ENCODE measurements at places on chromosomes 5 and 9. TPM values are rescaled to one million over a fixed set of nuclear protein-coding genes. Genes with fewer than 3 reads are reported as not detected.

DNA sequence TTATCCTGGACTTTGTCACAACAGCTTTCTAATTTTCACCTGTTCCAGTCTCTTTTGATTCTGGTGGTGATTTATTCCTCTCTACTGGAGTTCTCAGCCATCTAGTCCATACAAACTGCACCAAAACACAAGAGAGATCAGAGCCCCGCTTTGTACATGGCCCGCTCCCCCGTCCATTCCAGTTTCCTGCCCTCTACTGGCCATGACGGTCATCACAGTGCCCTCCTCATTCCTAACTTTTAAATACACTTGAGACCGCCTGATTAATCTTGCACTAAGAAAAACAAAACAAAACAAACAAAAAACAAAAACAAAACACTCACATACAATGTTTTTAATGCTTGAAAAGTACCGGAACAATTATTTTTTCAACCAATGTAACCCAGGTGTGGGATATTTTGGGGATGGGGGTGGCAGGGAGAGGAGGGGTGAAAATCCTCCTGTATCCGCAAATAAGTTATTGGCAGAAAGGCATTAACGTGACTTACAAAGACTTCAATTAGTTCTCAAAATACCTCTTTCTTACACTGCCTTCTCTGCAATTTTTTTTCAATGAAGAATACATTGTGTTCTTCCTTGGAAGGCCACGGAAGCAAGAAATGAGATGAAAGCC is 84.8 kb upstream of the PAM start:
- no peak overlapping the region for H3K4me3 ChIP-seq
- no peaks in the 10 kb centered on the region for H3K27me3 ChIP-seq
- H3K36me3 ChIP-seq: no peaks in the 10 kb centered on the region
- no peak for DNase-seq
- H3K4me1 ChIP-seq: no peaks in the 10 kb centered on the region

GRCh38 chr5:97088774-97089148 is 53.6 kb downstream of the LIX1 start:
- peak overlapping the region; percentile 63 for H3K27ac ChIP-seq
- H3K4me3 ChIP-seq: no peak overlapping the region
- H3K27me3 ChIP-seq: no peaks in the 10 kb centered on the region
- H3K4me1 ChIP-seq: peaks cover 48% of the 10 kb centered on the region
- no peak for DNase-seq

DNA sequence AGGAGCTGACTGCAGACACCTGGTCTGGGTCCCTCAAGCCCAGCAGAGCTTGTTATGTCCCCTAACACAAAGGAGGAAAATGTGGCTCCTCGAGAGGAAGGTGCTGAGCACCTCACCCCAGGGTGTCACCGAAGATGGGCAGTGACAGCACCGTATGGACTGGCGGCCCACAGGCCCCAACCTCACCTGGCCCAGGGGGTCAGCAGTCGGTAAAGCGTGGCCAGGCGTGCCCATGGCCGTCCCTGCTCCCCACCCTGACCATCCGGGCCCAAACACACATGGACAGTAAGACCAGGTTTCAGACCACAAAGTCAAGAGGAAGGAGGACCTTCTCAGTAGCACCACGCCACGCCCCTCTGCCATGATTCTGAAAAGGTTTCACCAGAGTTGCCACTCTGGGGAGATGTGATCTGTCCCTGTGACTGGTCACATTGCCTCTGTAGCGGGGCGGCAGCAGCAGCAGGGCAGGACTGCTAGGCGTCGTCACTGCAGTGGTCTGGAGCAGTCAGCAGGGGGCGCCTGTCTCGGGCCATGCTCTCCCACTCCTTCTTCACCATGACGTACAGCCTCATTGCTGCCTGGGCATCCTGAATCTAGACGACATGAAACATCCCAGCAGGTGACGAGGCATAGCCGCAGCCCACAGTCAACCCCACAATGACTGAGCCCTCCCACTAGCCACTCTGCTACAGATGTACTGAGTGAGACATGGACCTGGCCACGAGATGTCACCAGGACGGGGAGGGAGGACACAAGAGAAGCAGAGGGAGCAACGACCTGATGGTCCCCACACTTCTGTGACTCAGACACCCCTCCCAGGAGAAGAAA is 11.1 kb downstream of the REXO4 start:
- H3K27me3 ChIP-seq: no peaks in the 10 kb centered on the region
- H3K4me1 ChIP-seq: no peaks in the 10 kb centered on the region

DNA sequence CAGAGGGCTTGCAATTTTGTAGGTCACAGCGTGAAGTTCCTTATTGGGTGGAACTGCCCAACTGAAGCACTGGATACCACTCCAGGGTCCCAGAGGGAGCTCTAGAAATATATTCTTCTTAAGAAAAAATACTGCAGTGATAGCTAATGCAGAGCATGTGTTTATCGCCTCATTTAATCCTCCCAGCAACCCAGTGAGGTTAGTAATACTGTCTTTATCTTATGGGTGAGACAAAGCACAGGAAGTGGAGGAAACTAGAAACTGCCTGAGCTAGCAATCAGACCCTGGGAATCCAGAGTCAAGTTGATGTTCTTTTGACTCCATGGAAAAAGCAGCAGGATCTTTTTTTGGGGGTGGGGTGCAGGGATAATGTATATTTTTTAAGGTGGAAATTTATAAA is 153.3 kb downstream of the PJA2 start:
- no peak overlapping the region for H3K27ac ChIP-seq
- H3K4me3 ChIP-seq: no peak overlapping the region
- DNase-seq: no peak
- H3K4me1 ChIP-seq: no peaks in the 10 kb centered on the region
- no peaks in the 10 kb centered on the region for H3K36me3 ChIP-seq

- H3K4me3 ChIP-seq: no peak overlapping the region
- H3K27me3 ChIP-seq: no peaks in the 10 kb centered on the region
- no peaks in the 10 kb centered on the region for H3K36me3 ChIP-seq
- DNase-seq: no peak
Observed at GRCh38 chr5:169442403-169442874, 141.1 kb upstream of the SPDL1 start.

The GRIN3A gene
- polyA plus RNA-seq: 0.39 TPM

DNA sequence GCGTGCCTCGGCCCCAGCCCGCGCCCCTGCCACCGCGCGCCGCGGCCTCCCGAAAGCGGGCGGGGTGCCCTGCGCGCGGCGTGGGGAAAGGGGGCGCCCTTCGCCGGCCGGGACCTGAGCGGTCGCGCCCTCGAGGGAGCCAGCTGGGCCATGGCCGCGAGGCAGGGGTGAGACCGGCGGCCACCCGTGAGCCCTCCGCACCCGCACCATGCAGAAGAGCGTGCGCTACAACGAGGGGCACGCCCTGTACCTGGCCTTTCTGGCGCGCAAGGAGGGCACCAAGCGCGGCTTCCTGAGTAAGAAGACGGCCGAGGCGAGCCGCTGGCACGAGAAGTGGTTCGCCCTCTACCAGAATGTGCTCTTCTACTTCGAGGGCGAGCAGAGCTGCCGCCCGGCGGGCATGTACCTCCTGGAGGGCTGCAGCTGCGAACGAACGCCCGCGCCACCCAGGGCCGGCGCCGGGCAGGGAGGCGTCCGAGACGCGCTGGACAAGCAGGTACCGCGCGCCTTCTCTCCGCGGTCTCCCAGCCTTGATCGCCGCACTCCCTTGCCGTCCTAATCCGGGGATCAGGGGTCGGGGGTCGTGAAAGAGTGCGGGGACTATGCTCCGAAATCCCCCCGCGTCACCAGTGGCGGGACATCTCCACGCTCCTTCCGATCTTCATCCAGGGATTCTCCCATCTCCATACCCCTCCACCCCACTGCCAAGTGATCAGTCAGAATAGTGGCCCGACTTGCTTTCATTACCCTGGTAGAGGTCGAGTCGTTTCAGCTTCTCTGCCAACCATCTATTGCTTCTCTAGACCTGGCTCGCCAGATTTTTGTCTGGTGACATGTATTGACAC is 590 bp downstream of the RASGRF2 start:
- no peaks in the 10 kb centered on the region for H3K36me3 ChIP-seq
- no peak overlapping the region for H3K4me3 ChIP-seq
- peaks cover 82% of the 10 kb centered on the region for H3K27me3 ChIP-seq
- no peaks in the 10 kb centered on the region for H3K4me1 ChIP-seq
- no peak for DNase-seq

DNA sequence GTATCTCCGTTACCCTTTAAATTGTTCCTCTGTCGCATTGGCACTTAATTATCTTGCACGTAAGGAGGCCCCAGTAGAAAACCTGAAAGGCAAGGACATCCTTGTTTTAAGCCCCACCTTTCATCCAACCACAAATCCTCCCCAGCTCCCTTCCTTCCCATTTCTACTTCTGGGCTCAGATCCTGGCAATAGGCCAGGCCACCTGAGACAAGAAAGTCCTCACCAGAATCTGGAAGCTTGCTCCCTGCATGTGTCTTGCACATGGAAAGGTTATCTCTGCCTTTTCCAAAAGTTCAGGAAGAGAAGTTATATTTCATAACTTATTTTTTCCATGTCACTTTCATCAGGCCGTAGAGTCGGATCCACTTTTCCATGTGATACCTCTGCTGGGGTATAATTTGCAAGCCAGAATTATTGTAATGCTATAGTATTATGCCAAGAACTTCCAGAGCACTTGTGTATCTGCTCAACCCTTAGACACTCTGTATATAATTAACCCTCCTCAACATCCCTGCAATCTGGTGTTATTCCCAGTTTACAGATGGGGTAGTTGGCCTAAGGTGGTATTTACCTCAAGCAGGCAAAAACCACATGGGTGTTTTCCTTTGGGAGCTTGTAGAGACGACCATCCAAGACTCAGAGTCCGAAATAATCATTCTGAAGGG is 2.6 kb upstream of the SHB start:
- no peak overlapping the region for H3K27ac ChIP-seq
- no peak overlapping the region for H3K4me3 ChIP-seq
- no peaks in the 10 kb centered on the region for H3K36me3 ChIP-seq
- peaks cover 9% of the 10 kb centered on the region for H3K27me3 ChIP-seq
- peaks cover 34% of the 10 kb centered on the region for H3K4me1 ChIP-seq

- no peaks in the 10 kb centered on the region for H3K27me3 ChIP-seq
- H3K27ac ChIP-seq: no peak overlapping the region
- no peak for DNase-seq
- H3K4me3 ChIP-seq: no peak overlapping the region
- H3K36me3 ChIP-seq: peaks cover 99% of the 10 kb centered on the region
Observed at GRCh38 chr5:83552275-83552674, 80.7 kb downstream of the VCAN start.

DNA sequence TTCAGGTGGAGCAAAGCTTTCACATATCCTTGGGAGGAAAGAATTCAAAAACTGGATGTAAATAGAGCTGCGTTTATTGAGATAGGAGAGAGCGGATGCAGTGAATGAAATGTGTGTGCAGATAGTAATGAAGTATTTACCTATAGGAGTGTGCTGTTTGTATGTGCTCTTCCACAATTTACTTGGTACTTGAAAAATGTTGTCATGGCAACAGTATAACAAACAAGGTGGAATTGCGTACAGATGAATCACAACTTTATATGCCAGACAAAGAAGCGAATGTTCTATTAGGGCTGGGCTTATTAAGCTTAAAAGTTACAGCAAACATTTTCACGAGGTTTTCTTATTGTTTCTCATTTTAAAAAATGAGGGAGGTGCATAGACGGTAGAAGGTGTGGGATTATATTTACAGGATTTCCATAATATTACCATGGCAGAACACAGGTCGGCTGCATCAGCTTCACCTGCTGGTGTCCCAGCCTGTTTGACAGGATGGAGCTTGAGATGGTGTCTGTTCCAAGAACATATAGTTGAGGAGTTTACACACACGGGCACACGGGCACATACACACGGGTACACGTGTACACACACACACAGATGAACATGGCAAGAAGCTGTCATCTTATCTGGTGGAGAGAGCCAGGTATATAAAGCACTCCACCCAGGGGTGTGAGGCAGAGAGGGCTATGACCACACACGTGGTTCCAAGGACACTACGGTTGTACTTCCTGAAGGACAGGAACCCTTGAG is 155.7 kb downstream of the RMI1 start:
- H3K4me3 ChIP-seq: no peak overlapping the region
- no peaks in the 10 kb centered on the region for H3K36me3 ChIP-seq
- H3K27ac ChIP-seq: no peak overlapping the region
- peaks cover 16% of the 10 kb centered on the region for H3K27me3 ChIP-seq
- peaks cover 17% of the 10 kb centered on the region for H3K4me1 ChIP-seq

The CNTNAP3 gene
- not detected for polyA plus RNA-seq

- H3K27ac ChIP-seq: no peak overlapping the region
- H3K4me3 ChIP-seq: no peak overlapping the region
- no peaks in the 10 kb centered on the region for H3K27me3 ChIP-seq
Observed at GRCh38 chr9:125766468-125767221, 19.5 kb downstream of the PBX3 start.

GRCh38 chr5:68709239-68709638 is 384.6 kb upstream of the SLC30A5 start:
- H3K4me1 ChIP-seq: no peaks in the 10 kb centered on the region
- no peak overlapping the region for H3K27ac ChIP-seq
- DNase-seq: no peak
- no peaks in the 10 kb centered on the region for H3K27me3 ChIP-seq
- H3K4me3 ChIP-seq: no peak overlapping the region

The MEF2C gene
- 89.3 TPM for polyA plus RNA-seq

GRCh38 chr9:26329974-26330373 is 562.6 kb downstream of the CAAP1 start:
- H3K36me3 ChIP-seq: no peaks in the 10 kb centered on the region
- DNase-seq: no peak
- H3K4me1 ChIP-seq: no peaks in the 10 kb centered on the region
- H3K27me3 ChIP-seq: no peaks in the 10 kb centered on the region
- no peak overlapping the region for H3K27ac ChIP-seq

The EGFL7 gene
- 2.2 TPM for polyA plus RNA-seq

- no peaks in the 10 kb centered on the region for H3K27me3 ChIP-seq
- no peak for DNase-seq
- peaks cover 46% of the 10 kb centered on the region for H3K4me1 ChIP-seq
- peak overlapping the region; percentile 57 for H3K27ac ChIP-seq
- H3K4me3 ChIP-seq: no peak overlapping the region
Observed at GRCh38 chr9:98866435-98867102, 59.1 kb downstream of the GALNT12 start.

The IL33 gene
- not detected for polyA plus RNA-seq
